ENCODE measurements at places on chromosomes 3 and 15.
A peak's percentile ranks its signal among the peaks of the same experiment; 100 is the strongest.

DNA sequence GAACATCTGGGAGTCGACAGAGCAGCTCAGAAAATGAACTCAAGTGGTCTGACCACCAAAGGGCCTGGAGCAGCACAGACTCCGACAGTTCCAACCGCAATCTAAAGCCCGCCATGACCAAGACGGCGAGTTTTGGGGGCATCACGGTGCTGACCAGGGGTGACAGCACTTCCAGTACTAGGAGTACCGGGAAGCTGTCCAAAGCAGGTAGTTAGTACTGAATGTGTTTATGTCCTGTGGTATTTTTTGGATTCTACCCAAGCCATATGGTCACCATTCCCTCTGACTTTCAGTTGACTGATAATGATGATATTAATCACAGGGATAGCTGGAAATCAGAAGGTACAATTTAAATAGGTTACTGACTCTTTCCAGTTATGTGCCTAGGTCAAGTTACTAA is 82.3 kb downstream of the ARPP21 start:
- no peak for DNase-seq

- peak; percentile 62 for DNase-seq
Measured at GRCh38 chr3:194087995-194088855, 47.7 kb upstream of the HES1 start.

DNA sequence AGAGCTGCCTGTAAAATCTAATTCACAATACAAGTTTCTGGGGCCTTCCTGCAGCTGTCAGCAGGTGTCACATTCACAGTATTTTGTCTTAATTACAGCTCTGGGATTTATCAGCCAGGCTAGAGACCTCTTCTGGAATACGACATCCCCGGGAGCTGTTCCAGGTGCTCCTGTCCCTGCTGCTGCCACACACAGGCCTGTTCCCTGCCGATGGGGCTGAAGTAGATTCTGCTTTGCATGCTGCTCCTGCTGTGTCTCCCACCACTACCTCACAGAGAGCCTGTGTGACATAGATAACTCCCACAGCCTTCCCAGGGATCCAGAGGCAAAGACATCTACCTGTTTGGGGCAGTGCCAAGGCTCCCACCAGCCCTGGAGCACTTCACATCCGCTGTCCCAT is 20.4 kb downstream of the COLQ start:
- DNase-seq: no peak

DNA sequence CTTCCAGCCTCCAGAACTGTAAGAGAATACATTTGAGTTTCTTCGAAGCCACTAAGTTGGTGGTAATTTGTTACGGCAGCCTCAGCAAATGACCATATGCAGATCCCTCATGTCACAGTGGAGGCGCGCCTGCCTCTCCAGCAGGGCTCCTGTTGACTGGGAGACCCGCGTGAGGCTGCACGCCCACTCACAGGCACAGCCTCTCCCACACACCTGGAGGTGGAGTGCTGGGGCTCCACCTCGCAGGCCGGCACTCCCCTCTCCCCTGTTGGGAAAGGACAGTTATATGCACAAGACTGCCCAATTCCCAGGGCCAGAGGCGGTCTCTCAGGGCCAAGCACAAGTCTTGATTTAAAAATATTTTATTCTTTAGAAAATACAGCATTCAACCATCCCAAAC is 2.8 kb upstream of the TLR9 start:
- DNase-seq: no peak

DNA sequence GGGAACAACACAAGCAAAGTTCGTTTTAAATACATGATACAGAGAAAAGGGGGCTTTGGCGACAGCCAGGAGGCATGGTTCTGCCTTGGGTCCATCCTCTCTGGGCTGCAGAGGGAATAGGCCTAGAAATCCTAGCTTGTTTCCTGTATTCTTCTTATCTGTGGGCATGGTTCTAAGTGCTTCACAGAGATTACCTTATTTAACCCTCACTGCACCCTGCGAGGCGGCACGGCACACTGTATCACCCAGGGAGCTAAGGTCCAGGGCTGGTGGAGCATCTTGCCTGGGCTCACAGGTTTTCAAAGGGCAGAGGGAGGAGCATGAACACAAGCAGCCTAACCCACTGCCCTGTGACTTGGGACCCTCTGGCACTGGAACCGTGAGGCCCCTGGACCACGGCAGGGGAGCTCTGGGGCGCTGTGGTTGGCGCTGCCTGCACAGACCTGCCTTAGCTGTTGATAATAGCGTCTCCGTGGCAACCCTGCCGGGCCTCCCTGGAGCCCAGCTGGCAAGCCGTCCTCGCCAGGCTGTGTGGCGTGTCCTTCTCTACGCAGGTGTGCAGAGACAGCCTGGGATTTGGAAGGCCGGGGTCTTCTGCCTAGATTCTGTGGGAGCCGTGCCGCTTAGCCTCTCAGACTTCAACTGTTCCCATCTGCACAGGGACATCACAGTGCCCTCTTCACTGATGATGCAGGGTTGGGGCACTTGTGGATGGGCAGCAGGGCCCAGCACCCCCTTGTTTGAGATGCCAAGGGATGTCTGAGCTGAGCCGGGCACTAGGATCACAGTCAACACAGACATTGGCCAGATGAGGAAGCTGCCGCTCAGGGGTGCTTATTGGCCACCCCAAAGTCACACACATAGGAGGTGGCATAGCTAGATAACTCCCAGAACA is 154.6 kb upstream of the TLE3 start:
- no peak for DNase-seq

DNA sequence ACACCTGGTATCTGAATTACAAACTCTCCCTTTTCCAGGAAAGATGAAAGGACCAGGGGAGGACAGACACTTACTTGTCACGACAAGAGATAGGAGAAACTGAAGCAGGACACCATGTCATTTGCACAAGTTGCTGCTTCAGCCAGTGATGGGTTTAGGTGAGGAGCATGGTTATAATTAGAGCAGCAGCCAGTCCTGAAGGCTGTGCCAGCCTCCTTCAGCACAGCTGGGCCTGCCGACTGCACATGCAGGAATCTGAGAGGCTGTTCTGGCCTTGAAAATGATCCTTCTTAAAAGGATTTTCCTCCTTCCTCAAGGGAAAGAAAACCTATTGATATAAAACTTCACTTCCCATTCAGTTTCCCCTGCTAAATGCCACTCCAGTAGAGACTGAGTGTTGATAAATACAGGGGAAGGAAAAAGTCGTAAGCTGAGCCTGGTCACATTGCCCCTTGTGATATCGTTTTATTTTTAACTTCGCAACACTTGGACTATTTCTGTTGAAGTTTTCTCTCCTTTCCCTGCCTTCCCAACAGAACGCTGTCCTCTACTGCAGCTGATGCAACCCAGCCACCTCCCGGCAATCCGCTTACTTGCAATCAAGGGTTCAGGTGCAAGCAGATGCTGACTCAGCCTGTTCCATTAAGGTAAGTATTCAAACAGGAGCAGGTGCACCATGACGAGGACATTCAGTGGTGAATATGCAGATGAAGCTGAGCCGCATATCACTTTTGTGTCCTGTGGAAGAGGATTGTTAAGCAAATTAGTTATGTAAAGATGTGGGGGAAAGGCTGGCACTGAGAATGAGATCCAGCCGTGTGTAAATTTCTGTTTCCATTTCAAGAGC is at the start of gene FBXO40:
FBXO40 (plus strand) TSS at position 524 of the 847 bp plus-strand sequence. CDS start 27,197 bp downstream, outside the sequence.
- no peak for DNase-seq

DNA sequence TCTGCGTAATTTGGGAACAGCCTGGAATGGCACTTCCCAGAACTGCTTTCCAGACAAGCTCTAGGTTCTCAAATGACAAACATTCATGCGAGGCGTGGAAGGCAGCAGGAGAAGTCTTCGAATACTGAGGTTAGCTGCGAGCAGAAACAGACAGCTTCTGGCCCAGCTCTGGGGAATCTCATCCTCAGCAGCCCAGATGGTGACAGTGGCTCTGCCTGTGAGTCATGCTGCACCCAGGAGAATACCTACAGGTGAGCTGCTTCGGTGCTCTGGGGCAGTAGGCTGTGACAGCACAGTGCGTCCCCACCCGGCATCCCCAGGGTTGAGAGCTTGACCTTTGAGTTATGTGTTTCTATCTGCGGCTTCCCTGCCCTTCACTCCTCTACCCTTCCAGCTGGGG is 258.6 kb downstream of the KLF13 start:
- DNase-seq: no peak

DNA sequence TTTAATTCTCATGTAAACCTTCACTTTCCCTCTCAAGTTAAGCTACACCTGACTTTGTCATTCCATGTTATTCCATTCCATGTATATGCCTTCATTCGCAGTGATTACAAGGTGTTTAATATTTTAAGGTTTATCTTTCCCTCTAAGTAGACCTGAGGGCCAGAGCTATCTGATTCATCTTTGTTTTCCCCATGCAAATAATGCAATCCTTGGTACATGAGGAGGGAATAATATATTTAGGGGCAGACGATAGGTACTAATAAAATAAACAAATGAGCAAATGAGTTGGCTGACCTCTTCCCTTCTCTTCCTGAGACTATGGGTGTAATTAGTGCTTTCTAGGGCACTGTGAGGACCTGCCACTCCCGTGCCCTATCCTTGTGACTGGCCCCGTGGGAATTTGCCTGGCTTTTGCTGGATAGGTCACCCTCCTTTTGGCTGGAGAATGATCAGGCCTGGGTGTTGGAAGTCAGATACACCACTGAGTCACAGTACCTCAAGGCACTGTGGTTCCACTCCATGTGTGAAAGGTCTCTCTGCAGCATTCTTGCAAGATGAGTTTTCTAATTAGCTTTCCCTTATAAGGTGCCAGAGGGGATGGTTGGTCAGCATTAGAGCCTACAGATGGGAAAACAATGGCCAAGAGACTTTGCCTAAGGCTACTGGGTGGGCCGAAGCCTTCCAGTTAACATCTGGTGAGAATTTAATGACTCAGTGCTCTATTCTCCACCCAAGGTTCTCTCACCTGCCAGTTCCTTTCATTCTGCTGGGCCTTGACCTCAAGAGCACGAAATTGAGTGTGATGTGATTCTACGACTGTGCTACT is 183.2 kb downstream of the P3H2 start:
- no peak for DNase-seq

DNA sequence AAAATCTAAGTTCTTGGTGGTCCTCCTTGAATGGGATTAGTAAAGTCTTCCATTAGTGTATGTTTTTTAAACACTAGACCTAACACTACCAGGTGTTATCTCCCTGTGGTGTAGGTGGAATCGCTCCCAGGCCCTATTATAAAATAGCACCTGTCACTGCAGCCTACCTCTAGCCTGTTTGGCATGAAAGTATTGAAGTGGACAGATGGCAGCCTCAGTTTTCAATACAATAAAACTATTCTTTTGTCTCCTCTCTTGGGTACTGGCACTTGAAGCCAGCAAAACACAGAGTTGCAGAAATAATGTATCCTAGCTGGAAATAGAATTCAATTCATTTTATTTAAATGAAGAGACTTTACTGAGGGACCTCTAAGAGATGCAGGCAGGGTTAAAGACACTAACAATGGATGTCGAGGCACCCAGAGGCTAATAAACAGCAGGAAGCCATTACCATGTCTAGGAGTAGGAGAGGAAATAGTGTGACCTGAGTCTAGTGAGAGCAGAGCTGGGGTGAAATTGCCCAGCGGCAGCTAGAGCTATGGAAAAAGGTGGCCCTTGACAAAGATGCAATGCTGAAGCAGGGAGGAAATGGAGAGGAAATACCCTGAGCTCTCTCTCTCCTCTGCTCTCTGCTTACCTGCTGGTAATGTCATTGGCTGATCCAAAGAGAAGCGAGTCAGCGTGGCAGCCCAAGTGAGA is 49.1 kb upstream of the TMEM158 start:
- no peak for DNase-seq

DNA sequence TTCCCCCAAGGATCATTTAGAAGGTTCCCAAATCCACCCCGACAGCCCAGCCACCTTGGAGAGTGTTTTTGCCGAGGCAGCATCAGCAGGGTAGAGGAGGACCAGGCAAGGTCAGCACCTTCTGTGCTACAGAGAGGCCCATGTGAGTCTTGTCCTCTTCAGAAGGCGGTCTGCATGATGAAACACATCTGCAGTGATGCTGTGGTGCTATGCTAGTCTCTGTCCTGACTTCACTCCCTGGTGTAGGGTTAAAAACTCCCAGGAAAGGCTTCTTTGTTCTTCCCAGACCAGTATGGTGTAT is 87.9 kb downstream of the ITPR1 start:
- DNase-seq: no peak

DNA sequence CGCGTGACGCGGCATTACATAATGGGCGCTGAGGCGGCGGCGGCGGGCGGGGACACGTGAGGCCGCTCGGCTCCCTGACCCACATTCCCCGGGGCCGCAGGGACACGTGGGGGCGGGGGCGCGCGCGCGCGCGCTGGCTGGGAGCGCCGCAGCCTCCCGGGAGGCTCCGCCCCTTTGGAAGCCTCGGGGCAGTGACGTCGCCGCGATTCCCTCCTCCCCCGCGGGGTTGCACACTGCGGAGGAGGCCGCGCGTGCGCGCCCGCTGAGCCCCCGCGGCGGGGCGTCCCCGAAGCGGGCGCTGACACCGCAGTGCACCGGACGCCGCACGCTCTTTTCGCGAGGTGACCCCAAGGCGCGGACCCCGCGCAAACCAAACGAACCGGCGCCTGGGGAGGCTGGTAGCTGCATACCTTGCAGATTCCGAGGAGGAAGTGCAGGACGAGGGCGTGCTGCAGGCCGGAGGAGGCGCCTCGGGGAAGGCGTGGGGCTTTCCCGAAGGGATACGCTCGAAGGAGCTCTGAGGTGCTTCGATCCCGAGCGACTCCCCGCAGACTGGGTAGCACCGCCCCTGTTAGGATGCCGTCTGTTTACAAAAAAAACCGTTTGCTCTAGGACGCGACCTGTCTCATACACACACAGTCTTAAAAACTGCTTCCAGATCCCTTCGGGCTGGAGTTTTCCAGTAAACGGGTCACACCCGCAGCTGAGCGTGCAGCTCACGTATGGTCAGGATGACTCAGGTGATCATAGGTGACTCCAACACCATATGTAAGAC is 1.0 kb downstream of the NR1D2 start:
- peak; percentile 99 for DNase-seq

GRCh38 chr3:121739902-121740301 is 9.6 kb downstream of the GOLGB1 start:
- DNase-seq: no peak

DNA sequence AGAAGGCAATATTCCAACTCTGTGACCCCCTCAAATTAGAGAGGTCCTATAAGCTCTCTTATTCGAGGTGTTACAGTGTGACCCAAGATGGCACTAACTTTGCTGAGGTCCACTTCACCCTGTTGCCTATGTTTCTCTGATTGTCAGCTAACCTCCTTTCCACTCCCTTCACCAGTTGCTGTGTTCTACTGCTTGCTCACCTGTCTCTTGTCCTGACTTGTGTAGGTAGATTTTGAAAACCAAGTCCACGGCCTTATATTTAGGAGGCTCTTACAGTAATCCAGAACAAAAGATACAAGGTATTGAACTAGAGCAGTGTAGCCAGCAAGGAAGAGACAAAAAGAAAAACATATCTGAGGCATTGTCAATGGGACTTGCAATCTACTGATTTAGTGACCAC is 20.1 kb upstream of the GSK3B start:
- no peak for DNase-seq

DNA sequence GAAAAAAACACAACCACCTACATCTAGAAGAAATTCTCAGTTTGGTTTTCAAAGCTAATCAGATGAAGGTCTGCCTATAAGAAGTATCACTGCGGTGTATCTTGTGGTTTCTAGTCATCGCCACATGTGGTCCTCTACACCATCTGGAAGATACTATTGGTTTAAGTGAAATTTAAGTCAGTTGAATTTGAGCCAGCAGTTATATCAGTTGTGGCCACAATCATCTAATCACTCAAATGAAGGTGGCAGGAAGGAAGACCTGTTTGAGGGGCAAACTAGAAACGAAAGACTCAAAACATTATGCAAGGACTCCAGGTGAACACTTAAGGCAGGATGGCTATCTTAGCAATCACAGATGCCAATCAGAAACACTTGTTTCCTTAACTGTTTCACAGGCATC is 48.7 kb downstream of the ETV5 start:
- DNase-seq: no peak

GRCh38 chr3:112767177-112767576 is 79.5 kb downstream of the CD200R1L start:
- DNase-seq: peak; percentile 72

Data from suppressor macrophage treated with lipopolysaccharide for 1 hour (primary cell).